ENCODE measurements at places on chromosomes 11 and 22.

DNA sequence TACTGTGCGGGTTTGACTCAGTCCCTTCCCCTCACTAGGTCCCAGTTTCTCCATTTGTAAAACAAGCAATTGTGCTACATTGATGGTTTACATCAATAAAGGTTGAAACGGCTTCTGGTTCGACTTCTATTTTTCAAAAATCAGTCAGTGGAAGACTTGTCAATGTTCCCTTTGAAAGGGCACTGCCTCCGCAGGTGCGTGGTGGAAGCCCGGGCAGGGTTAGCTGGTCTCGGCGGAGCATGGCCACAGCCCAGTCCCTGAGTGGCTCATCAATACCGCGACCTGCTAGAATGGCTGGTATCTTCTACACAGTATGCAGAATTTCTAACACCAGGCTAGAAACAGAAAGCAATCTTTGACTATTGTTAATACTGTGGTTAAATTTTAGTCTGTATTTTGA lies 16.1 kb downstream of the MS4A10 start:
- DNase-seq: no peak

DNA sequence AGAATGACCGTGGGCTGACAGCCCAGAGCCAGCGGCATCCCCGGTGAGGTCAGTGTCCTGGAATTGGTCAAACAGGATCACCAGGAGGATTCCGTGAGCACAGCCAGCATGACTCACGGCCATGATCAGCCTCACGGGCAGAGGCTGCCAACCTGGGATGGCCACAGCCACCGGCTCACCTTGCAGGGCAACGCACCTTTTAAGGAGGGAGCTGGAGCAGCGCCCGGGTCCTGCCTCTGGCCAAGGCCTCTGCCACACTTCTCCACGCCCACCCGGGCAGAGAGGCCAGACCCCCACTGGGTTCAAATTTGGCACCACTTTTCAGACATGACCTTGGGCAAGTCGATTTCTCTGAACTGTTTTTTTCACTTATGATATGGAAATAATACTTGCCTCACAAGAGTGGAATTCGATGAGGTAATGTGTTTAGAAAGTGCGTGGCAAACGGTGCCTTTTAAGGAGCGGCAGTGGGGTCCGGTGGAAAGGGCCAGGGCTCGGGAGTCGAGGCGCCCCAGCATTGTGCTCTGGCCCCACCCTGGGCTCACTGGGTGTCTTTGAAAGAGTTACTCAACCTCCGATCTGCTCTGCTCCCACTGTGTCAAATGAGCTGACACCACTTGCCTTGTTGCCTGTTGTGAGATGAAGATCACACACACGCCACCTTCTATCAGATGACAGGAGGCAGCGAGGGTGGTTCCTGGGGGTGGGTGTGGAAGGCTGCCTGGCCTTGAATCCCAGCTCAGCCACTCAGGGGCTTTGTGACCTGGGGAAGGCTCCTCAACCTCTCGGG lies 16.0 kb downstream of the TXN2 start:
- DNase-seq: no peak

DNA sequence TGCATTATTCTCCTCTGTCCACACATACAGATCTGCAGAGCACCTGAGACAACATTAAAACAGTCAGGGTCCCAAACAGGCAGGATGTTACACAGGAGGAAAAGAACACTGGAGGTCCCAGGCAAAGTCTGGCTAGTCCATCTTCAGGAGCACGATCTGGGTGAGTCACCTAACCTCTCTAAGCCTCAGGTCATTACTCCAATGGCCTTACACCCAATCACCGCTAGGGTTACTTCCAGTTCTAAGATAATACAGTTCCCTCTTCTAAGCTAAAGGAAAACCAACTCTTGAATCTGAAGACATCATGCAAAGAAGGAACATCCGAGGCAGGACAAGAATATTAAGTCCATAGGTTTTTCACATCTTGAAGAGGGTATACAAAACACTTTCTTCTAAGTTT lies 24.5 kb downstream of the ASCC2 start:
- no peak for DNase-seq

DNA sequence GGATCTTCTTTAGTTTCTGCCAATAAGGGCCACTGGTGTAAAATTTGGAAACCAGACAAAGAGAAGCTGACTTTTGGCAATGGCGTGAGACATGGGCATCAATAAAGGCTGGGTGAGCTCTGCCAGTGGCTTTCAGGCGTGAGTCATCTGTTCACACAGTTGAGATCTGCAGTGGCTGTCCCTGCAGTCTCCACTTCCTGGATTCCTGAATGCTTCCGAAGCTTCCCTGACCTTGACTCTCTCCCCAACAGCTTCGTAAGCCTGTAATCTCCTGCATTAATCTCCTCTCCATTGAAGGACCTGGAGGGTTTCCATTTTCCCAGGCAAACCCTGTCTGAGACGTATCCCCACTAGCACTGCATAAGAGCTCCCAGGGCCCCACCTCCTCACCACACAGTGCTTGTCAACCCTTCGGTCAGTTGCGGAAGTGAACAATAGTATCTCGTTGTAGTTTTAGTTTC lies 574.7 kb downstream of the TBC1D22A start:
- DNase-seq: no peak

- DNase-seq: no peak
Measured at GRCh38 chr11:103266167-103266831, 157.1 kb downstream of the DYNC2H1 start.

DNA sequence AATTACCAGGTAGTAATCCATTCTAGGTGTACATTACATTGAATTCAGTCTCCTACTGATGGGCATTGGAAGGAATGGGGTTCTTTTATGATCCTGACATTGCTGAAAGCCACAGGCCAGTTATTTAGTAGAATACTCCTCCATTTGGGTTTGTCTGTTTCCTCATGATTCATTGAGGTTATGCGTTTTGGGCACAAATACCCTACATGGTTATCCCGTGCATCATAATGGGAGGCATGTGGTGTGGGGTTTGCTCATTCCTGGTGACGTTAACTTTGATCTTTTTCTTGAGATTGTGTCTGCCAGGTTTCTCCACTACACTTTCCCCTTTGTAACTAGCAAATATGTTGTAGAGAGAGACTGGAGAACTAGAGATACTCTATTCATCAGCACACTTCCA lies 5.5 kb downstream of the FOLR3 start:
- DNase-seq: no peak

- no peak for DNase-seq
Measured at GRCh38 chr11:40230821-40231220, 1228.6 kb downstream of the LRRC4C start.

GRCh38 chr11:47233989-47234668 lies 14.5 kb downstream of the ACP2 start:
- peak; percentile 39 for DNase-seq

DNA sequence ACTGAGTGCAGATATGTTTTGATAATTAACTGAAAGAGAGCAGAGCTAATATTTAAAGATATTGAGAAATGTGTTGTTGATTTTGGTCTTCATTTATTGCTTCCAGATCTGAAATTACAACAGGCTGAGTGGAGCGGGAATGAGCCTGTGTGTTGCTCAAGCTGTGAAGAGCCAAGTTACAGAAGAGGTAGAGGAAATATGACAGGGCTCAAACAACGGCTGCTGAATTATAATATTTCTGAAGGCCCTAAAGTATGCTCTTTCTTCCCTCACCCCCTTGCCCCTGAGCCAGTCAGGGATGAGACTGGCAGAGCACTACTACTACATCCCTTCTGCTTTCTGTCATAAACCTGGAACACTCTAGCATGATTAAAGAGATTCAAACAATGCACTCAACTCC lies 115.6 kb downstream of the FANCF start:
- no peak for DNase-seq

GRCh38 chr11:31102875-31103274 lies 266.7 kb downstream of the DCDC1 start:
- DNase-seq: no peak

DNA sequence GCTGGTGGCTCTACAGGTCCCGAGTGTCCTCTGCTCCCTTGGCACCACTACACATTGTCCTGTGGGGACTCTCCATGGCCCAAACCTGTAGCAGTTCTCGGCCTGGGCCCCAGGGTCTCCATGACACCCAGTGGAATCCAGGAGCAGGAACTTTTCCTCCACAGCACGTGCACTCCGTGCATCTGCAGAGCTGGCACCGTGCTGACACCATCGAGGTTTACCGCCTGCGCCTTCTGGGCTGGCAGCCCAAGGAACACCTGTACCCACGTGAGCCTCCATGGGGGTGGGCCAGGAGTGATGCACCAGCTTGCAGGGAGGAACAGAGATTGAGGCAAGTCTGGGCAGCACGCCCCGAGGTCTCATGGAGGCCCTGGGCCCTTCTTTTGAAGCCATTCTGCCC lies 25.2 kb downstream of the TSPAN32 start:
- DNase-seq: no peak

DNA sequence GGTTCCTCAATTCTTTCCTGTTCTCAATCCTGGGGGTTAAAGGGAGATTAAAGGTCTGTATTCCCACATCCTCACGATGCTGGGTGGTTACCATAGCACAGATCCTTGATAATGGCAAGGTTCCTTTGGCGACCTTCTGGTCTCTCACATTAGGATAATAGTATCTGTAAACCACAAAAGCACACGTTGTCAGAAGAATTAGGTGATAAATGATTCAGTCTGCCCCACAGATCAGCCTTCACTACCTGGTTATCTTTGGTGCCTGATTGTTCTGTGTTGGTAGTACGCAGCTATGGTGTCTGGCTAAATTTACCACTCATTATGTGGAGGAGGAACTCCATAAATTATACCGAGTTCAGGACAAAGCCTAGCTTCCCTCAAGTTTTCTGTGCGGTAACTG lies 78.4 kb downstream of the C2CD3 start:
- no peak for DNase-seq

- DNase-seq: peak; percentile 87
Measured at GRCh38 chr11:128506999-128507611, 80.3 kb downstream of the ETS1 start.

DNA sequence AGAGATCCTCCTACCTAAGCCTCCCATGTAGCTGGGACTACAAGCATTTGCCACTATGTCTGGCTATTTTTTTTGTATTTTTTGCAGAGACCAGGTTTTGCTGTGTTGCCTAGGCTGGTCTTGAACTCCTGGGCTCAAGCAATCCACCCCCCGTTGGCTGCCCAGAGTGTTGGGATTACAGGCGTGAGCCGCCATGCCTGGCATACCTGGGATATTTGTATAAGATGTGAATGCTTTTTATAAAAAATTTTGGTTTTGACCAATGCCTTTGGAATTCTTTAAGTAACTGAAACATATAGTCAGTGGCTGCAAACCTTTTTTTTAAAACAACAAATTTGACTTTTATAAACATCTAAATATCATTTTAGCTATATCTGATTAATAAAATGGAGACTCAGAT lies 42.4 kb downstream of the ADAMTS8 start:
- DNase-seq: peak; percentile 9

DNA sequence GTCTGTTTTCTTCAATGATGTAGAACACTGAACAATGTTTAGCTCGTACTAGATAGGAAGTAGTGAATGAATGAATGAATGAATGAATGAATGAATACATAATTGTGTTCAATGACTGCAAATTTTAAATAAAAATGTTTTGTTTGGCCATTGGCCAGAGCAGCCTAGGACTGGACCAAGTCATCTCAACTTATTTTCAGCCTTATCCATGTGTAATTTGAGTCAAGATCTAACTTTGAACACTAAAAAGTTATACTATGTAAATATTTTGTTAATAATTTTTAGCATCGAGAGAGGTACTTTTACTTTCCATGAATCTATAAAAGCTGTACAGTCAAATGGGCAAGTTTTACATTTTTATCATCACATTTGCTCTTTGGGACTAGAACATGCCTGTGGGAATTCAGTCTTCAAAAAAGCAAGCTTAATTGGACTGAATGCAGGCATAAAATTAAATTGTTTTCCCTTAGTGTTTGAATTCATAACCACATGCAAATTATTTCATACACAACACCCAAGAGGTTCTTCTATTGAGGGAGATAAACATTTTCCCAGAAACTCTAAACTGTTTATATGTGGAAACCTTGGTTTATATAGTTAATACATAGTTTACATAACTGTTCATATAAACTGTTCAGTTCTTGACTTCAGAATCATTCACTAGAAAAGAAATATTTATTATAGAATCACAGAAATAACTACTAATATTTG lies 222.1 kb upstream of the ANO3 start:
- DNase-seq: no peak

DNA sequence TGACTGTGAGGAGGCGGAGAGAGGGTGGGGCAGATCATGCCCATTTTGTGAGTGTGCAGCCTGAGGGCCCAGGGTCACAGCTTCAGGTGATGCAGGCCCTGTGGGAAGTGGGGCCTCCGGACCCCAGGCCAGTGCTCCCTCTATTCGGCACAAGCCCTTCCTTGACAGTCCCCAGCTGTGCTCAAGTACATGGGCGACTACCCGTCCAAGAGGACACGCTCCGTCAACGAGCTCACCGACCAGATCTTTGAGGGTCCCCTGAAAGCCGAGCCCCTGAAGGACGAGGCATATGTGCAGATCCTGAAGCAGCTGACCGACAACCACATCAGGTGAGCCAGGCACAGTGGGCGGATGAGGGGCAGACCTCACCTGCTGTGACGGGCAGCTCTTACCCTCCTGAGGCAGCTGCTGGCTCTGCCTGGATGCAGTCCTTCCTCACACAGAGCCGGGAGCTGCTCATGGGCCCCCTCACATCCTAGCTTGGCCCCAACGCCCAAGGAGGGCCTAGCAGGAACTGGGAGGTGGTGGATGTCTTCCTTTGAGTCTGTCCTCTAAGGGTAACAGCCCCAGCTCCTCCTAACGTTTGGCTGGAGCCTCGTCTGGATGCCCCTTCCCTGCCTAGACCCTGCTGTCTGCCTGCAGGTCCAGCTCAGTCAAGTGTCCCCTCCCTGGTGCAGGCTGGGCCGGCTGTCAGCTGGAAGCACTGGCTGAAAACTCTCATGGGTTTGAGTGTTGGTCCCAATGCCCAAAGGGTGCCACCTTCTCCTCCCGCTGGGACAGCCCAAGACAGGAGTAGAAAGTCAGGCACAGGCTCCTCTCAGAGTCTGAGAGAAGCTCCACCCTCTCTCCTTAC lies 76.1 kb downstream of the MYO7A start:
- DNase-seq: no peak

GRCh38 chr11:118437208-118438125 lies 1.2 kb downstream of the KMT2A start:
- DNase-seq: peak; percentile 68

- peak; percentile 65 for DNase-seq
Measured at GRCh38 chr11:12845739-12846358, 163.3 kb upstream of the RASSF10 start.

- DNase-seq: no peak
Measured at GRCh38 chr11:57588046-57588710, 9.3 kb upstream of the SERPING1 start.

DNA sequence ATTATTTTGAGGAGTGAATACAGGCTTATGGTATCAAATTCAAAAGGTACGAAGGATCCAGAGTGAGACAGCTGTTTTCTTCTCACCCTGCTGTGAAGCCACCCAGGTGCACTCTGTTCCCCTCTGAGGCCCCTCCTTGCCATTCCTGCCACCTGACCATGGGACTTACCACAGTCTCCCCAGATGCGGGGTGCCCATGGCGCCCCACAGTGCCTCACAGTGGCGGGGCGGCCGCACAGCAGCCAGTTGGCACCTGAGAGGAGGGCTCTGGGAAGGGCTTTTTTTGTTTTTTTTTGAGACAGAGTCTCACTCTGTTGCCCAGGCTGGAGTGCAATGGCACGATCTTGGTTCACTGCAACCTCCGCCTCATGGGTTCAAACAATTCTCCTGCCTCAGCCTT lies 151.7 kb downstream of the CEP164 start:
- DNase-seq: no peak

GRCh38 chr11:115126092-115126491 lies 378.1 kb downstream of the CADM1 start:
- DNase-seq: no peak

Measured in right hindlimb (tissue), 1 donor.